ENCODE measurements at places on chromosomes 3 and 15.
A peak's percentile ranks its signal among the peaks of the same experiment; 100 is the strongest.

DNA sequence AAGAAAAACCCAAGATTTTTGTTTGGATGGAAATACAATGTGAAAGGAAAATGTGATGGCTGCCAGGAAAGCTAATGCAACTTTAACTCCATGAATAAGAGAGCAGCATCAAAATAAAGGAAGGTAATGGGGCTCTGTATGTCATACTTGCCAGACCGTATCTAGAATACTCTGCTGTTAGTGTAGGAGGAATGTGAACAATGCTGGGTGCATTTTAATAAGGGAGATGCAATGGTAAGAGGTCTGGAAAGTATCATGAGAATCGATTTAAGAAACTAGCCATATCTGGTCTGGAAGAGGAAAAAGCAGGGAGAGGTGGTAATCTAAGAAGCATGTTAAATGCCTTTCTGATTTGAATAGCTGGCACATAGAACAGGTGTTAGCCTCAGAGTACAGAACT, 239.6 kb downstream of the GBE1 start:
- no peak for DNase-seq

GRCh38 chr3:52429031-52429430, 15.9 kb downstream of the SEMA3G start:
- DNase-seq = no peak

GRCh38 chr3:52978109-52978754, 67.6 kb downstream of the SFMBT1 start:
- DNase-seq = peak; percentile 5

DNA sequence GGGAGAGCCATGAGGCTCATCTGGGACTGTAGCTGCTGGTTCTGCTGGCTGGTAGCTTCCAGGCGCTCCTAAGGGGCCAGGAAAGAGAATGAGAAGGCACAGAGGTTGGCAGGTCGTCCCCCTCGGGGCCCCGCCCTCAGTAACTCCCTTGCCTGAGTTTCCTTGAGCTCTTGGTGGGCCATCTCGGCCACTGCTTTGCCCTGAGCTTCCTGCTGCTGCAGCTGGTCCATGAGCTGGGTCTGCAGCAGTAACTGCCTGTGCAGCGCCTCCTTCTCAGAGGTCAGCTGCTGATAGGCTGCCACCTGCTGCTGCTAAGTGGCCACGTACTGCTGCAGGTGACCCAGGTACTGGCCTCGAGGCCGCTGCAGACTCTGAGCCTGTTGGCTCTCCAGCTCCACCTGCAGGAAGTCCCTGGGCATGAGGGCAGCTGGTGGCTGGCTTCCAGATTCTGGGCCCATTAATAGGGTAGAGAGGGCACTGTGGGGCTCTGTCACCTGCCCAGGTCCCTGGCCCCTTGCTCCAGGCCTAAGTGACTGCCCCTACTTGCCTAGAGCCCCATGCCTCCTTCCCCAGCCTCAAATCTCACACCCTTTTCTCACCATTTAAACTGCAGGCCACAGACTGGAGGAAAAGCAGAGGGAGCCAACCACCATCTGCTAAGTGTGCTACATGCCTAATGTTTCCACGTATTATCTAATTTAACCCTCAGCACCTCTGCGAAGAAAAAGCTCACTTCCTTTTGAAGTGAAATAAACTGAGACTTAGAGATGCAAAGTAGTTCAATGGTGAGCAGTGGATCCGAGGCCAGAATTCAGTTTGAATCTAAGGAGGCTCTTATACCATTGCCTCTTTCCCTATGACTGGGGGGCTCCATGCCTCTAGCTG, 10.8 kb upstream of the VPS33B start:
- DNase-seq = peak; percentile 26

DNA sequence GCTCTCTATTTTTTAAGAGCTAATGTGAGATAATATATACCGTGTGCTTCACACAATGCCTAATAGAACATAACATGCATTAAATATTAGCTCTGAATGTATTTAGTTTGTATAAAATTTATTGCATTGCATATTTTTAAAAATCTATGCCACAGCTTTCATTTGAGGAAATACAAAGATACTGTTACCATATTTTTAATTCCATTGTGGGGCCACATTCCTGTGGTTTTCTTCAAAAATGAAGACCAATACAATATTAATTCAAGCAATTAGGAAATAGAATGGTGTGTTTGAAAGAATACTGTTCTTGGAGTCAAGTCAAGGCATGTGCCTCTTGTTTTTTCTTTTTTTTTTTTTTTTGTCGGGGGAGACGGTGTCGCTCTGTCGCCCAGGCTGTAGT, 95.4 kb upstream of the CADPS start:
- no peak for DNase-seq

- no peak for DNase-seq
Measured at GRCh38 chr15:66900586-66901310, 164.7 kb upstream of the SMAD3 start.

GRCh38 chr3:42780892-42781700, 8.0 kb upstream of the CCDC13 start:
- DNase-seq = peak; percentile 52

DNA sequence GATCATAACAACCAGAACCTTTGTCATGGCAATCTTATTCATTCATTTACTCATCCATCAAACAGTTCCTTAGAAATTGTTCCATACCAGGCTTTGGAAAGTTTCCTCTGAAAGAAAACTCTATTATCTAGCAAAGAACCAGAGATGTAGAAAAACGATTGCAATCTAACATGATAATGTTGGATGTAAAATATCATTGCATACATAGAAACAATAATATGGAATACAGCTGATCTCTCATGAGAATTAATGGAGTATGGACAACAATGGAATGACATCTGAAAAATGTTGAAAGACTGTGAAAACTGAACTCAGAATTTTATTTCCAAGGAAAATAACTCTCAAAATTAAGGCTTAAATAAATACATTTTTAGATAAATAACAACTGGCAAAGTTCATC, 665.4 kb downstream of the NLGN1 start:
- no peak for DNase-seq

GRCh38 chr3:58496206-58496857, 4.4 kb downstream of the KCTD6 start:
- no peak for DNase-seq

DNA sequence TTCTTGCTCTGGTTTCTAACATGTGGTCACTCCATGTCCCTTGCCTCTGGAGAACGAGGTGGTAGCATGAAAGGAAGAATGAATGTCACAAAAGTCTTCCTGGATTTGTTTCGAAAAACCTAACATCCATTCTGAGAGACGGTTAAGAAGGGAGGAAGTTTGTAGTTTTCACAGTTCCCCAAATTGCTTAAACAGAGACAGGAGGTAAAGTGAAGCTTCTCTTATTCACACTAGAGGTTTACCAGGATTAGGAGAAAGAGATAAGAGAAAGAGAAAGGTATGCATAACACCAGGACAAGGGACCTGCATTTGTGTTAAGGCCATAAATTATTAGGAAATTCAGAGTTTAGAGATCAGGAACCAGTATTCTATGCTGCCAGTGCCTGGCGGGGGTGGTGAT, 228.1 kb downstream of the CPNE4 start:
- DNase-seq = no peak

DNA sequence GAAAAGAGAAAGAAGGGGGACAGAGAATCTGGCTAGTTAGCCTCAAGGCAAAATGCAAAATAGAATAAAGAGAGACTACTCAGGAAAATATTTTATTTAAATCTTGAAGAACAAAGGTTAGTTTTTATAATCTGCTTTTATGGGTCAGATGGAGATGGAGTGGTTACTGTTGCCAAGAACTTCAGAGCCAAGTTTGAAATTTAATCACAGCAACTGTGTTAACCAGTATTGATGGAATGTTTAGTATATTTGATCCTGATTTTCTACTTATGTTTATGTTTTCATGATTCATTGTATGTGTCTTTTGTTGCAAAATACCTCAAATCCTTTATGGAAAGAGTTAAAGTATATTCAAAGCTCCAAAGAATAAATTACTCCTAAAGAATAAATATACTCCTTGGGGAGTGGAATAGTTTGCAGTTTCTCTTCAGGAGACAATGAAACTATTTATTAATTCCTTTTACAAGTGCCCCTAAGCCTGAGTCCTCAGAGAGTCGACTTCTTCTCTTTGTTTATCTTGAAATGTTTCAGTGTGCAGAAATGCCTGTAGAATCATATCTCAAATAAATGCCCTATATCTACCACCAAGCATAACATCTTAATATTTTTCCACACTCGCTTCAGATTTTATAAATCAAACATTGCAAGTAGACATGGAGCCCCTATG, 60.9 kb upstream of the THSD4 start:
- no peak for DNase-seq

- DNase-seq = no peak
Measured at GRCh38 chr15:29386523-29386922, 116.9 kb upstream of the NSMCE3 start.

GRCh38 chr3:44430466-44430865, 47.0 kb downstream of the ZNF445 start:
- DNase-seq = no peak

DNA sequence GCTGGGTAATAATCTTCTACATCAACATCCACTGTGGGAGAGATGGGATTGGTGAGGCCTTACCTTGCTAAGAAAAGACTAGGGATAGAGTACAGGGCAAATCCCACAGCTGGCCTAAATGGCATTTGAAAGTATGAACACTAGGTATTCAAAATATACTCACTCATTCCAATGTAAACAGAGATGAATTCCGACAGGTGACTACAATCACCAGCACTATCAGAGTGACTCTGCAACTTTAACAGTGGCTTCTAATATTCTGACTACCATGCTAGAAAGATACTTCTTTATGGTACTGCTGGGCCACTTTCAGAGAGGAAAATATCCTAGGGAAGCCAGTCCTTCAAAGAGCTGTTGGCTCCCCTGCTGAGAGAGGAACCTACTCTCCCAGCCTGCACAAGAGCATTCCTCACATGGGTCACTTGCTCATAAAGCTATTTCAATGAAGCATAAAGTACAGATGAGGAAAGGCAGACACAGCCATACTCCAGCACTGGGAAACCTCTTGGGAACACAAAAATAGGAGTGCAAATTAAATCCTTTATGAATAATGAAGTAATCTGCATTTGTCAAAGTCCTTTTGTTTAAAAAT, 21.5 kb upstream of the MAN2C1 start:
- no peak for DNase-seq

DNA sequence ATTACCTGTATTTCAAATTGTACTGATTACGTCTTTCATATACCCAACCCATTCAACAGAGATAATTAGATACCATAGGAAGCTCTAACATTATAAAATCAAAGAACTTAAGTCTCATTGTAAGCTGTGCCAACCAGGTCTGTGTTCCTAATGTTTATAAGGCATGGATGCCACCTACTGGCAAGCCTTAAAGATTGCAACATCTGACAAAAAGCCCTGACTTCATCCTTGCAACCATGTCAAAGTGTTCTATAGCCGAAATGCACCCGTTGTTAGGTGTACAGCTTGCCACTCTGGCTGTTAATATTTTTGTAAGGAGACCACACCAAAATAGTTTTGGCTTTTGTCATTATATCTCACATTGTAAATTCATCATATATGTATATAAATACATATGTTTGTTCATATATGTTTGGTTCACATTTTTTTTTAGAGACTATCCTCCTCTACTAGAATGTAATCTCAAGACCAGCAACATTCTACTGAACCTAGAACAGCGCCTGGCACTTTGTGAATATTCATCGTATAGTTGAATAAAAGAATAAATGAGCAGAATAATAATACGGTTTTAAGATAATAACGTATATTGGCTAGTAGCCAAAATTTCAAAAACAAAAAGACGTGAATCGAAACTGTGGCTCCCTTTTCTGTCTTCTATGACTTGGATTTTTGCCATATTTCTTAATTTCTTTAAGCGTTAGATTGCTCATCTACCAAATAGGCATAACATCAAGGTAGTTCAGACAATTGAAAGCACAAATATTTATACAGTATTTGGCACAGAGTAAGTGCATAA, 258.1 kb downstream of the TBL1XR1 start:
- DNase-seq = peak; percentile 72

GRCh38 chr3:149339931-149340309, 6.5 kb upstream of the TM4SF18 start:
- DNase-seq = peak; percentile 91

- no peak for DNase-seq
Measured at GRCh38 chr15:69505956-69506556, 53.4 kb downstream of the RPLP1 start.

DNA sequence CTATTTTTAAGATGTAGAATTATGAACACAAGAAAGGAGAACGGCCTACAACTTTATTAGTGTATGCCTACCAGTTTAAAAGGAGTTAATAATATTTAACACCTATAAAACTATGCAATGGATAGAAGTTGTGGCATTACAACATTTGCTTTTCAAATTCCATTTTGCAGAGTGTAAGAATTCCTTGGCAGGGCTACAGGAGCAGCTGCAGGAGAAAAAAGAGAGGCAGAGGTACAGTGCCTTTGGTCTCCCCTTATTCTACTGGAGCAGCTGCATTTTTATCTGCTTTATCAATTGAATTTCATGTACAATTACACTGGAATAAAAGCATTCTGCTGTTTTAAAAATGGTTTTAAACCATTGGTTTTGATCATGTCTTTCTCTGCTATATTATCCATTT, 145.7 kb upstream of the KCNH8 start:
- no peak for DNase-seq

GRCh38 chr3:8678751-8679150, 34.2 kb upstream of the SSUH2 start:
- no peak for DNase-seq

DNA sequence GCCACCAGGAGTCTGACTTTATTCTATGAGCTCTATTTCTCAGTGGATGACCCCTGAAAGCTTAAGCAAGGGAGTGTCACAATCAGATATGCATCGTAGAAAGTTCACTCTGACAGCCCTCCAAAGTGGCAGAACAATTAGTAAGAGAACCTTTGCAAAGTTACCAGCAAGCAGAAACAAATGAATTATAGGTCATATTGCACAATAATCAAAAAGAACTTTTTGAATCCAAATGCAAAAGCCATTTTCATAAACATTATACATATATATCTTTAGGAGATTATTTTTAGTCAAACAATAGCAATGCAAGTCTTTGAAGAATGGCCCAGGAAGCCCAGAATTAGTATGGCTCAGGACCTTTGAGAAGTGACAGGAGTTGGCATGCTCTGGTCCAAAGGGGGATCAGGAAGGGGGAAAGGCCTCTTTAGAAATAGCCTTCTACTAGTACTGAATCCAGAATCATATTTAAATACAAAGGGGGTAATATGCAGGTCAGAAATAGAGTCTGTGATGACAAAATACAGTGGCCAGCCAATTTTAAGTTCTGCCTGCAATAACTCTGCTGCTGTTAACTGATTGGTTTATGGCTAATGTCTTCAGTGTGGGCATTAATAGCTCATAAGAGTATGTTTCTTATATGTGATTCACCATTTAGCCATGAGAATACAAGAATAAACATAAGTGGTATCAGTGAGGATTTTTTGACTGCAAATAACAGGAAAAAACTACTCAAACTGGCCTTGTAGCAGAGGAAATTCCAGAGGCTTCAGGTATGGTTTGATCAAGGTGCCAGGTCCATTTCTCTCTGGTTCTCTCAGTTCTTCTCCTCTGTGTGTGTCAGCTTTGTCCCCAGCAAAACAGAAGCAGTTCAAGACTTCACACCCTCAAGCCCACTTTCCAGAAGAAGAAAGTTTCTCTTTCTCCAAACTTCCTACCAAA, 17.0 kb upstream of the ITGB5 start:
- no peak for DNase-seq

DNA sequence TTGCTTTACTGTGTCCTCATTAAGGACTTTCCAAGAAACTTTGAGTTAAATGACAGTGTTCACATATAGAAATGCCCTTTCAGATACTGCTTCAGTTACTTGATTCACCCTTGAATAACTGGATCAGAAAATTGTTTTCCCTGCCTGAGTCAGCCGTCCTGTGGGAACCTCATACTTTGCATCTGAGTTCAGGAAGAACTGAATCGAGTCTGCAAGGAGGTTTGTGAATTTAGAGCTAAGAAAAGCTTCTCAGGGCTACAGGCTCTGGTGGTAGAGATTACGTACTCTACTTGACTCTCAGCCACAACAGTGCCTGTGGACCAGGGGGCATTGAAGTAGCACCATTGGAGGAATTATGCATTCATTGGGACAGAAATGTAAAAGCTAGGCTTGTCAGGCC, 252.4 kb upstream of the C2CD4B start:
- no peak for DNase-seq

Data from RWPE1 (cell line).